Activated T-cell treated with anti-CD3 and anti-CD28 coated beads, Interleukin-2, amount 50 U/mL, for 1 hour (primary cell): ENCODE measurements at places on chromosomes 13 and 19.

- no peak for DNase-seq
Measured at GRCh38 chr13:32045537-32045936, 14.0 kb downstream of the FRY start.

- no peak for DNase-seq
Measured at GRCh38 chr19:55247621-55248099, 11.2 kb downstream of the PPP6R1 start.

DNA sequence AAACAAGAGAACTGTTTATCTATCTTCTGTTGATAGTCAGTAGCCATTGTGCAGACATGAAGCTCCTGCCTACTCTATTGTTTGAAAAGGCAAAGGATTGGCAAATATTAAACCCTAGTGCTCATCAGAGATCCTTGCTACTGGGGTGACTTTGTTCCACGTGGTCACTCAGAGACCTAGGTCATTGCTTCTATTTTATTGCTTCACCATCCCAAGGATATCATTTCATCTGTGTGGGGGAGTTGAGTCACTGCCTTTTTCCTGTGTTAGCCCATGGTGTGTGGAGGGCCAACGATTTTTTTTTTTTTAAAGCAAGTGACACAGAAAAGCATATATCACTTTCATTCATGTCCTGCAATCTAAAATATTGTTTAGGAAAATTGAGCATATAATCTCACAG, 254.1 kb upstream of the RXFP2 start:
- DNase-seq = no peak

DNA sequence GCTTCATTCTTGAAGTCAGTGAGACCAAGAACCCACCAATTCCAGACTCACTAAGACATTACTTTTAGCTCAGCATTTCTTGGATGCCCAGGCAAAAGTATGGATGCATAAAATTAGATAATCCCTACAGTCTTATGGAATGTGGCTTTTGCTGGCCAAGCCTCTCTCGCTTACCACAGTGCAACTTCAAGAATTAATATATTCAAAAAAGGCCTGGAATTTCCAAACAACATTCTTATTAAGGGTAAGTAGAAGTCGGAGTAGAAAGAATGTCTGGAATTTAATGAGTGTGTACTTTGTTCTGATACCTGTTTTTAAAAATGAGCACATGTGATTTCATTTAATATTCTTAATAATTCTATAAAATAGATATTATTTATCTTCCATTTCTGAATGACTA, 302.4 kb upstream of the TMTC4 start:
- DNase-seq = no peak

GRCh38 chr19:7565332-7565731, 29.8 kb downstream of the PNPLA6 start:
- DNase-seq = no peak

DNA sequence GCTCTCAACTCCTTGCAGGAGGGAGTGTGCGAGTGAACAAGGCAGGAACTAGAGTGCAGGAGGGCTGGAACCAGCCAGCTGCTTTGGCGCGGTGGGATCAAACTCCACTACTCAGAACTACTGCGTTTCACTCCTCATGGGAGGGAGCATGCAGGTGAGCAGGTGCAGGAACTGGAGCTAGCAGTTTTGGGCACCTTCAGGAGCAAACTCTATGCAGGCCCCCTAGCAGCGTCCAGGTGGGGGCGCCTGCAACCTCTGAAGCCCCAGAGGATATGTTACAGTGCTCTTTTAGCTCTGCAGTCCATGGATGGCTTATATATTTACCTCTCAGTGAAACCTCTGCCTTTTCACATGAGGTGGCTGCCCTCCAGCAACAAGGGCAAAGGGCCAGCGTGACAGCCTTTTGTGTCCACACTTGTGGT, 1303.4 kb downstream of the PCDH9 start:
- no peak for DNase-seq

DNA sequence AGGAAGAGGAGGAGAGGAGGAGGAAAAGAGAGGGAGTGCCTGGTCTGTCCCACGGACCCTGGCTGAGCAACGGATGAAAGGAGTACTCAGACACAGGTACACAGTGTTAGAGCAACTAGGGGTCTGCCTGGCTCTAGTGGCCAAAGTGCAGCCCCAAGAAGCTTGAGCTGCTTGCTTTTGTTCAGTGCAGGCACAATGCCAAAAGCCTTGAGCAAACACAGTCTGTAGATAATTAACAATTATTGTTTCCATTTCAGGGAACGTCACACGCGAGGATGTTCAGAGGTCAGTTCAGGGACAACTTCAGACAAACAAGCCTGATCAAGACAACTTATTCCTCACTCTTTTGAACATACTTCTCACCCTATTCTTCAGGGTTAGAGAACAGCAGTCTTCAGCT, 32.2 kb upstream of the ZNF726 start:
- DNase-seq = no peak

- peak; percentile 57 for DNase-seq
Measured at GRCh38 chr19:29831041-29831548, 19.3 kb downstream of the CCNE1 start.

DNA sequence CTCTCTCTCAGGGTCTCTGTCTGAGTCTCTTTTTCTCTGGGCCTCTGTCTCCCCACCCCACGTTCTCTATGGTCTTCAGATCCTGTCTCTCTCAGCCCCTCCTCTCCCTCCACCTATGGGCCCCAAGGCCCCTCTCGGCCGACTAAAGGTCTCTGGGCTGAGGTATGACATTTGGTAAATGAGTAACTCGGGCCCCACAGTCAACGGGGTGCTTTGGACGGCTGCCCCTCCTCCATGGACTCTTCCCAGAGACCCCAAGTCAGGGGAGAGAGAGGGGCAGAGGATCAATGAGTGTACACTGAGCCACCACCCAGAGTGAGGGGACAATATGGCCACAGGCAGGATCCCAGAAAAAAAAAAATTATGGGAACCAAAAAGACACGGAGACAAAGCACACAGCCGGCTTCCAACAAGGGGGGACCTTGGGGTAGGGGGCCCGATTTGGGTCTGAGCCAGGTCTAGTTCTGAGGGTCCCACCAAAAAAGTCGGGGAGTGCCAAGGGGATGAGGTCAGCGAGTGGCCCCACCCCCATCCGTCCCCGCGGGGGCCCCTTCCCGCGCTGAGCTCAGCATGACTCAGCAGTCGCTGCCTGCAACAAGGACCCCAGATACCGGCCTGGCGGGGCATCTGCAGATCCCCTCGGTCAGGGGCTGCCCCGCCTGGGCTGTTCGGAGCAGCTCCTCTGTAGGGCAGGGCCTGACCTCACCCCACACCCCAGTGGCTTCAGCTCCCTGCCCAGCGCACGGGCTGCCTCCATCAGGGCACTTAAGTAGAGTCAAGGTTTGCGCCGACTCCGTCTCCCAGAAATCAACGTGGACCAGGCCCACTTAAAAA, 1.5 kb upstream of the FTL start:
- DNase-seq = peak; percentile 55

GRCh38 chr13:79496188-79496587, 15.2 kb downstream of the NDFIP2 start:
- DNase-seq = no peak

- DNase-seq = no peak
Measured at GRCh38 chr13:65125236-65125635, 2104.9 kb downstream of the PCDH9 start.

- no peak for DNase-seq
Measured at GRCh38 chr19:46887240-46887782, 26.5 kb downstream of the ARHGAP35 start.

- no peak for DNase-seq
Measured at GRCh38 chr13:102536196-102536595, 60.6 kb upstream of the TPP2 start.

DNA sequence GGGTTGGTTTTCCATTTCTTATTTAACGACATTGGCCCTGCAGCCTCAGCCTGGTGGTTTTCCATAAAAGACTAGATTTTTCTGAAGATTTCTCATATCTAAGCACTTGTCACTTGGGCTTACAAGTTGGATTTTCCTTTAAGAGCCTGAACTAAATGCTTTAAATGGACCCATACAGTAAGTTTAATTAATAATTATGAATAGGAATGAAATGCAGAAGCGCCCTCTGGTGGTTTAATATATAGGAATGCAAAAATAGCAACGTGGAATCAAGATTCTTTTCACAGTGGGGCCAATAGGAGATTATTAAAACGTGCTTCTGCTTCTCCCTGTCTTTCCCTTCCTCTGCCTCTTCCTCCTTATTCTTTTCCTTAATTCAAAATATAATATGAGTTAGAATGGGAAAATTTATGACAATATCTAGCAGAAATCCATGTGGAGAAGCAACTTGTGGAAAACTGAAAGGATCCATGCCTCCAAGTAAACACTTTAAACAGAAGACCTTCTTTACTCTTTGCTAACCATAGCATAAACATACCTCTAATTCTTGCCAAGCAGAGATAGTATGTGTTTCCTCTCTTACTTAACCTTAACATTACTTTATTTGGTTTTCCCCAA, 324.0 kb downstream of the GPC5 start:
- DNase-seq = no peak

DNA sequence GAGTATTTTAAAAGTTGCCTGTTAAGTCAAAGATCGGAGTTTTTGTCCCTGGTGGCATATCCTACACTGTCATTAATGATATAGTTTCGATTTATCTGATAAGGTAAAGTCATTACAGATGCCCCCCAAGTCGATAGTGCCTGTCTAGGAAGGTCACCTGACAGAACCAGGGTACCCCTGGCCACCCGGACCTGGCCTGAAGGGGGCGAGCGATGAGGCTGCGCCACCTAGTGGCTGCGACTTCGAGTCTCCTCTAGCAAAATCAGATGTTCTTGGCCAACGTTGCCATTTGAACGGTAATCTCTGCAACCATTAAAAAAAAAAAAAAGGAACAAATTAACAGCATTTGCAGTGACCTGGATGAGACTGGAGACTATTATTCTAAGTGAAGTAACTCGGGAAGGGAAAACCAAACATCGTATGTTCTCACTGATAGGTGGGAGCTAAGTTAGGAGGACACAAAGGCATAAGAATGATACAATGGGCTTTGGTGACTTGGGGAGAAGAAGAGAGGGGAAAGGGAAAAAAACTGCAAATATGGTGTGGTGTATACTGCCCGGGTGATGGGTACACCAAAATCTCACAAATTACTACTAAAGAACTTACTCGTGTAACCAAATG, 565.1 kb downstream of the LIG4 start:
- peak; percentile 15 for DNase-seq

DNA sequence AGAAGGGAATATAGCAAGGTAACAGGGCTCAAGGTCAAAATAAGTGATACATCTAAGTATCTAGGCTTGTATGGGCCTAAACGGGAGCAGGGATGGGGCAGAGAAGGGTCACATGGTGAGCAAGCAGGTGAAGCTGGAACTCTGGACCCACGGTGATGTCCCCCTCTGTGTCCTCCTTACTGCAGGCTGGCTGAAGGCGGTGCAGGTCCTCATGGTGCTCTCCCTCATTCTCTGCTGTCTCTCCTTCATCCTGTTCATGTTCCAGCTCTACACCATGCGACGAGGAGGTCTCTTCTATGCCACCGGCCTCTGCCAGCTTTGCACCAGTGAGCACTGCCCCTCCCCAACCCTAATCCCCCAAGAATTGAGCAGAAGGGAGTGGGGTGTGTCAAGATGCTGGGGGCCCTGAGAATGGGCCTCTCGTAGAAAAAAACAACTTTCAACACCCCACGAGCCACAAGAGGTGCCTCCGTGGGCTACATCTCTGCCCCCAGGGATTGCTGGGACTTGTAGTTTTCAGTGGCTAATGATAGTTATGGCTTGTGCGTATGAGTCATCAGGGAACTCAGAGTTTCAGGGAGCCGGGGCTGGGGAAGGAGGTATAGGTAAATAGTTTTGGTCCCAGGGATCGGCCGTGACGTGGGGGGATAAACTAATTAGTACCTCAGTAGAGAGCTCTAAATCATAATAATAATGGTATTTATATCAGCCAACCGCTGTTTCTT, 4.0 kb downstream of the EMP3 start:
- peak; percentile 46 for DNase-seq

- no peak for DNase-seq
Measured at GRCh38 chr19:50928831-50929230, 17.6 kb upstream of the KLK4 start.

DNA sequence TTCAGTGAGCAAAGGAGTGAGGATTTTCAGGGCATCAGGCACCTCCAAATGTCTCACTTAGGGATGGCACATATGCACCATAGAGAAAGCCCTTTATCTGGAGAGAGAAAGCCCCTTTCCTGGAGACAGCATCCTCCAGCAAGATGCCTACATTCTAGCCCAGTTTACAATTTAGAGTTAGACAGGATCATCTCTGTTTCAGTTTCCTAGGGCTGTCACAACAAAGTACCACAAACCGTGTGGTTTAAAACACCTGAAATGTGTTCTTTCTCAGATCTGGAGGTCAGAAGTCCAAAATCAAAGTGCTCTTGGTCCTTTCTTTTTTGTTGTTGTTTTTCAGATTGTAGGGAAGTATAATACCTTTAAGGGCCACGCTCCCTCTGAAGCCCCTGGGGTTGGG, 61.8 kb downstream of the MBNL2 start:
- DNase-seq = no peak

- DNase-seq = no peak
Measured at GRCh38 chr13:61013796-61014195, 401.9 kb downstream of the PCDH20 start.
